ENCODE measurements at places on chromosomes 4 and X.

DNA sequence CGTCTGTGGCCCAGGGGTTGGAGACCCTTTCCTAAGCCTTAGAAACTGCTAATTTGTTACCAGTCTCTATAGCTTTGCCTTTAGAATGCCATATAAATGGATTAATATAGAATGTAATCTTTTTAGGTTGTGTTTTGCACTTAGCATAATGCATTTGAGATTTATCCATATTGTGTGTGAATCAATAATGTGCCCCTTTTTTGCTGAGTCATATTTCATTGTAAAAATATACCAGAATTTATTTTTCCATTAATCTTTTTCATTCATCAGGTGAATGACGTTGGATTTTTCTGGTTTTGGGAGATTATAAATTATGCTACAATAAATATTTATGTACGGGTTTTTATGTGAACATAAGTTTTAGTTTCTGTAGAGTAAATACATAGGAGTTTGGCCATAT is 478.8 kb upstream of the MAGEB18 start:
- DNase-seq: no peak

DNA sequence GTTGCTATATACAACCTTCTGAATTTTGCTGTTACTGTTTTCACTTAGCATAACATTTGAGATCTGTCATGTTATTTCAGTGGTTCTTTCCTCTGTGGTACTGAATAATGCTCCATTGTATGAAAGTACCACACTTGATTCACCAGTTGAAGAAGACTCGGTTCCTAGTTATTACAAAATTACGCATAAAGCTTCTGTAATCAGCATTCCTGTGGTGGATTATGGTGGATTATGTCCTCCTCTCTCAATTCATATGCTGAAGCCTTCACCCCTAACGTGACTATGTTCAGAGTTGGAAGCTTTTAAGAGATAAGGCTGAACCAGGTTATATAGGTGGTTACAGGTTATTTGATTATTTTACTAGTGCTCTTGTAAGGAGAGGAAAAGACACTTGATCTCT is 2143.5 kb upstream of the AGA start:
- no peak for DNase-seq

DNA sequence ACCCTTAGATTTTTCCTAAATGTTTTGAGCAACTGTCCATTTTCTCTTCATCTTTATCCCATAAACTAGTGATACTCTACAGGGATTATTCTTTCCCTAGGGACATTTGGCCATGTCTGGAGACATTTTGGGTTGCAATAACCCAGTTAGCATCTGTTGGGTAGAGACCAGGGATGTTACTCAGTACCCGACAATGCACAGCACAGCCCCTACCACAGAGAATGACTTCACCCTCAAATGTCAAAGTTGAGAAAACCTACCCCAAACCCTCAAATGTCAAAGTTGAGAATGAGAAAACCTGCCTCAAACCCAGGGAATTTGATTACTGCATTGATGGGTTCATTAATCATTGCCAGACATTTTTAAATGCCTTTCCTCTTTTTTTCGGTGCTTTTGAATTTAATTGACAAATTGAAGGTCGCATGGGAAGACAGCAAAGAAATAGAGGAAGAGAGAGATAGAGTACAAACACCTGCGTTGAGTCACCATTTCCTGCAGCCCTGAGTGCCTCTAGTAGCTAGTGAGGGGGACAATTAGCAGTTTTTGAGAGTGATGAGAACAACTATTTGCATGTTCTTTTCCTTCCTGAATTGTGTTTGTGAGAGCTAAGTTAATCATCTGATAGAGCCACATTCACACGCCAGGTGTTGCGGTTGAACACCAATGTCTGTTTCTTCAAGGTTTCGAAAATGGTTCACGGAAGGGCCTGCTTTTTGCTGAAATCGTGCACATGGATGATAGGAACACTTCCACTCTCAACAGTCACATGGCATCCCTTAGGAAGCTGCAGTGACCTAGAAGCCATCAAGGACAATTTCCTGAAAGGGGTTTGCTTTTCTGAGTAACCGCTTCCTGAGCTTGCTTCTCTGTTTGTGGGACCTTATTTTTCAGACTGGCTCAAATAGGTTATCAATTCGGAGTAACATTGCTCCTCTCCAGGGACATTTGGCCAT is 203.9 kb upstream of the VCX3A start:
- DNase-seq: no peak

DNA sequence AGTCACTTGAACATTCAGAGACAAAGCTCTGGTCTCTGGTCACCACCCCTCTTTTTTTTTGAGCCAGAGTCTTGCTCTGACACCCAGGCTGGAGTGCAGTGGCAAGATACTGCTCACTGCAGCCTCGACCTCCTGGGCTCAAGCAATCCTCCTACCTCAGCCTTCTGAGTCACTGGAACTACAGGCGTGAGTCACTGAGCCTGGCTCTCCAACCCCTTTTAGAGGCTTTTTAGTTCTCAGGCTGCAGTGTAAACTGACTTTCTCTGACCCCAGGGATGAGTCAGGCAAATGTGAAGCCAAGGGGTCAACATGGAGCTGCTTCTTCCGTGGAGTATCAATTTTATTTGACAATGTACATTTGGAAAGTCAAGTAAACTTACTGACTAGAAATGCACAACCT is 229.2 kb downstream of the PTTG2 start:
- no peak for DNase-seq

DNA sequence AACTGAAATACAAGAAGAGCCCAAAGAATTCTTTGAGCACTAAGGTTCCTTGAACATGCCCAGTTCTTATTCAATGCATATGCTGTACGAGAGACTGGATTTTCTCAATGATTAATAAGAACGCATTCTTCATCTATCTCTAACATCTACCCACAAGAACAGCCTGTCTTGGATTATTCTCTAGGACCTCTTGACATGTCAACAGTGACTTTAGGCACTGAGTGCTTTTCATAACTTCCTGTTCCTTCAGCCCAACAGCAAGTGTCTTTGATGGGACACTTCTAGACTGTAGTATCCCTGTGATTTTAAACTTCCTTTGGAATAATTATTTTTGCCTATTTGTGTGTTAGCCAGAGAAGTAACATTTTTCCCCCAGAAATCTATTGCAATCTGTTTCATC is 69.3 kb downstream of the OPHN1 start:
- DNase-seq: no peak
